Activated CD4-positive, alpha-beta T cell treated with anti-CD3 and anti-CD28 coated beads for 36 hours (primary cell): ENCODE measurements at places on chromosomes 13 and 19. TPM values are rescaled to one million over a fixed set of nuclear protein-coding genes. Genes with fewer than 3 reads are reported as not detected.
A peak's percentile ranks its signal among the peaks of the same experiment; 100 is the strongest.

Gene RASIP1
- total RNA-seq = 0.67 TPM

Gene MBD3L3
- total RNA-seq = not detected

Gene CYP2S1
- 0.84 TPM for total RNA-seq

Gene CRB3
- 1.8 TPM for total RNA-seq

Gene CCDC70
- not detected for total RNA-seq

Gene ZSCAN5A
- total RNA-seq = 8.3 TPM

Gene FFAR1
- total RNA-seq = 0.23 TPM

Gene PSG11
- total RNA-seq = not detected

DNA sequence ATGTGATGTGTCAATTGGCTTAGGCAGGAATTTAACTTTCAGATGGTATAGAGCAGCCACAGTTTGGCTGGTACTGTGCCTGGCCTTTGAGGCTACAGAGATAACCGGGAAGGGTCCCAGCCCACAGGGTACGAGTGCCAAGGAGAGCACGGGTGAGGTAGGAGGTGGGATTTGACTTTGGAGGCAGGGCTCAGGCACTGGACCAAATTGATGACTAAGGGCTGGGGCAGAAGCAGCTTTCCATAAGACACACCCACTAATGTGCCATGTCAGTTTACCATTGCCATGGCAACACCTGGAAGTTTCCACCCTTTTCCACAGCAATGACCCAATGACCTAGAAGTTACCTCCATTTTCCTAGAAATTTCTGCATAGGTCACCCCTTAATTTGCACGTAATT lies 466.2 kb downstream of the TSHZ3 start:
- no peak for DNase-seq

GRCh38 chr19:32287811-32288227 lies 57.6 kb upstream of the ZNF507 start:
- peak; percentile 56 for DNase-seq

GRCh38 chr13:100630555-100630954 lies 42.0 kb upstream of the GGACT start:
- no peak for DNase-seq

GRCh38 chr19:17671906-17672305 lies 16.2 kb downstream of the UNC13A start:
- DNase-seq = peak; percentile 63

DNA sequence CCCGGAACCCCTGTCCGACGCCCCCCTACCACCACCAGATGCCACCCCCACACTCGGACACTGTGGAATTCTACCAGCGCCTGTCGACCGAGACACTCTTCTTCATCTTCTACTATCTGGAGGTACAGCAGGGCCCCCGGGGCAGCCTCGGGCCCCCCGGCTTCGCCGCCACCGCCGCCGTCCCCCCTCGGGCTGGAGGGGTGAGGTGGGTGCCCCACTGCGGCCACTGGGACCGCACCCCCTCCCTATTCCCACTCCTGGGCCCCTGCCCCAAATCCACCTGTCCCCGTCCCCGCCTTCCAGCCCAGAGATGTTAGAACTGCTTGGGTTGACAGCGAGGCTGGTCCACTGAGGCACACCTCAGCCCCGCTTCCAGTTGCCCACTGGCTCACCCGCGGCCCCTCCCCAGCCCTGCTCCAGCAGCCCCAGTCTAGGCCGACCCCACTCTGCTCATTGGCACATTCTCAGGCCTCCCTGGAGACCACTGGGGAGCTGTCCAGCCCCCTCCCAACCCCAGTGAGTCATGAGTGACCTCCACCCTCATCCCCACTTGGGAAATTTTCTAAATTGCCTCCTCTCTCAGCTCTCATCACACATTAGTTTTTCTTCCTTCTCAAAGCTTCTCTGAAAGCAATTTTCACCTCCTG lies 6.5 kb downstream of the LENG1 start:
- DNase-seq = no peak

DNA sequence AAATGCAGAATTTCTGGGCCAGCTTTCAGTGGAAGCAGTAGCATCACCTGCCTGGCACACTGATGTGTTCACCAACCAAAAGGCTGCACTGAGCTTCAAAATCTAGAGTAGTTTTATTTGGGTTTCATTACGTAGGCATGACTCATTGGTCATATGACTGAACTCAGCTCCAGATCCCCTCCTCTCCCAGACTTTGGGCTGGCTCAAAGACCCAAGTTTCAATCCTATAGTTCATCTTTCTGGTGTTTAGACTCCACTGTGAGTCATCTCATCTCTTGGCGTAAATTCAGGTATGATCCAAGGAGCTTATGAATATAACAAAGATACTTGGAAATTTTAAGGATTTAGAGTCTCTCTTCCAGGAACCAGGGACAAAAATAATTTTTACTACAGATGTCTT lies 17.7 kb downstream of the ZMYM5 start:
- peak; percentile 32 for DNase-seq

DNA sequence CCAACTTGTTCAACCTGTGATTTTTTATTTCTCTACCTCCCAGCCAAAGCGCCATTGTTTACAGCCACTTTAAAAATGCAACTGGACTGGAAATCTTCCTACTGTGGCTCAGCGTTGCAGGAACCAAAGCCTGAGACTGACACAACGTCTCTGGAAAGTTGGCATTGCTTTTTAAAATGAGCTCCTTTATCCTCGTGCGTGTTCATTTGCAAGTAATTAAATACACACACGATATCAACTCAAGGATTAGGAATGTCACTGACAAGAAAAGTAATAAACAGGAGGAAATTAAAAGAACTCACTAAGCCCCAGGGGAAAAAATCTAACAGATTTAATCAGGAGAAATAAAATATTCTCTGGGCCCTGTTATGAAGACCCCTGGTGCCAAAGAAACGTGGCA lies 184.6 kb upstream of the IRS2 start:
- DNase-seq = no peak

DNA sequence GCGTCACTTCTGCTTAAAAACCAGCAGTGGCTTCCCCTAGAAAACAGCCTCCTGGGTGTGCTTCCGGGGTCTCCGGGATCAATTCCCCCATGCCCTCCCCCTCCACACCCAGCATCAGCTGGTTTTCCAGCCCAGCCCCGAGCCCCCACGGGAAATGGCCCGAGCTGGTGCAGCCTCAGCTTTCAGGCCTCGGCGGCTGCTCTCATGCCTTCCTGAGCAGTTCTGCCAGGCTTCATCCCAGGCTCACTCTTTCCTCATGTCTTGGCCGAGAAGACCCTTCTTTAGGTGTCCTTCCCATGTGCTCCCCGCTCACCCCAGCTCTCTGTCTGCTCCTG lies 103.1 kb upstream of the RNF113B start:
- DNase-seq = no peak

DNA sequence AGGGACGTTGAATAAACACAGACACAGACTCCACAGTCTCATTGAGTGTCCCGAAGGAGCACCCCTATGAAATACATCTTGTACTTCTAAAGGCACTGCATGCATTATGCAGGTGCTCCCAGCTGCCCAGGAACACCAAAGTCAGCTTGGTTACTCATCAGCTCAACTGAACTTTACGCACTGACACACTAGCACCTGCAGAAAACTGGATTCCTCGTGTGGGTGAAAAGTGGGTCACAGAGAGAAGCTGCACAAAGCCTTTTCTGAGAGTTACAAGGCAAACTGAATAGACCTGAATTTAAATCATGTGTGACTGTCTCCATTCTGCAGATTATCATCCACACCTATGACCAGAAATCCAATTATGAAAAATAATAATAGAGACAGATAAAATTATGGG lies 527.5 kb upstream of the NBEA start:
- no peak for DNase-seq

GRCh38 chr19:36604656-36605100 lies 435 bp upstream of the ZNF382 start:
- DNase-seq = peak; percentile 95

- no peak for DNase-seq
Measured at GRCh38 chr13:93714171-93714570, 487.6 kb downstream of the GPC6 start.

GRCh38 chr19:8377598-8377997 lies 12.6 kb upstream of the RAB11B start:
- no peak for DNase-seq

DNA sequence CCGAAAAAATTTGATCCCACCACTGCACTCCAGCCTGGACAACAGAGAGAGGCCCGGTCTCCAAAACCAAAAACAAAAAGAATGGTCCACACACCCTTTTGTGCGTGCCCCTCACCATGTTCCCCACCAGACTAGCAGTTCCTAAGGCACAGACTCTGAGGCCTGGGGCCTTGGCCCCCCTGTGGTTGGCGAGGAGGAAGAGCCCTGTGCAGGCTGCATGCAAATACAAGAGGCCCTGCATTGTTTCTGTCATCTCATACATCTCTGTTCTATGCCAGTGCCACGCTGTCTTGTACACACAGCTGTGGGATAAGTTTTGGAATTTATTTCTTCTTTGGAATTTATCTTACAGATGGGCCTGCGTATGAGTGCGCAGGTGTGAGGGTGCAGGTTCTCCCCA lies 4.7 kb upstream of the YJEFN3 start:
- no peak for DNase-seq

DNA sequence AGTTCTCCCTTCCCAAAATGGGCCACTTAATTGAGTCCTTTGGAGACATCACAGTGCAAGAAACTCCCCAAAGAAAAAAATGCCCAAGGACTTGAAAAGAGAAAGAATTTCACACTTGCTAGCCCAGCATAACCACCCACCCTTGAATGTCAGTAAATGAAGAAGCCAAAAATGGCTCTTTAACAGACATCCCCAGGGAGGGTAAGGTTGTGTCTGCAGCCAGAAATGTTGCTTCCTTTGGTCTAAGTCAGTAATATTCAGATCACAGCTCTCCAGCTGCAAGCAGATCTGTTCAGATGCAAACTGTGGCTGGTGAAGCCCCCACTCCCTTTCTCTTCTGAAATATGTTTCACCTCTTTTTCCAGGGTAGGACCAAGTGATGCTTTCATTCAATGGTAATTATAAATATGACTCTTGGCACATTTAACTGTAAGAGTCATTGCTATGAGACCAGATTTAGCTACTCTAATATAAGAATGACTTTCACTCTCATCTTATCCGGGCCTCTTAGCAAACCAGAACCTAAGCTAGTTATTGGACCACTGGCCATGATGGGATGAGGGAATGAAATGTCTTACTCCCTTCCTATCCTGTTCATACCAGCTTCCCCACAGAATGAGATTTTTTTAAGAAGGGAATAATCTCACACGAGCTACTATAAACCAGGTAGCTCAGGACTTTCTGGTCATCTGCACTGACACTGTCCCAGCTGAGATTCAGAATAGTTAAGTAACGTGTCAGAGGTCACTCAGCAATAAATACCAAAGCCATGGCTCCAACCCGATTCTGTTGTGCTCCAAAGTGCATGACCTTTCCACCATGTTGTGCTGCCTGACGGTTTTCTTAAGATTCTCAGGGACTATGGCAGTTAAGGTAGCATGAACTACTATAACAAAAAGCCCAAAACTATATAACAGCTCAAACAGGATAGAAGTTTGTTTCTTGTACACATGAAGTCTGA lies 234.1 kb downstream of the FOXO1 start:
- DNase-seq = no peak

DNA sequence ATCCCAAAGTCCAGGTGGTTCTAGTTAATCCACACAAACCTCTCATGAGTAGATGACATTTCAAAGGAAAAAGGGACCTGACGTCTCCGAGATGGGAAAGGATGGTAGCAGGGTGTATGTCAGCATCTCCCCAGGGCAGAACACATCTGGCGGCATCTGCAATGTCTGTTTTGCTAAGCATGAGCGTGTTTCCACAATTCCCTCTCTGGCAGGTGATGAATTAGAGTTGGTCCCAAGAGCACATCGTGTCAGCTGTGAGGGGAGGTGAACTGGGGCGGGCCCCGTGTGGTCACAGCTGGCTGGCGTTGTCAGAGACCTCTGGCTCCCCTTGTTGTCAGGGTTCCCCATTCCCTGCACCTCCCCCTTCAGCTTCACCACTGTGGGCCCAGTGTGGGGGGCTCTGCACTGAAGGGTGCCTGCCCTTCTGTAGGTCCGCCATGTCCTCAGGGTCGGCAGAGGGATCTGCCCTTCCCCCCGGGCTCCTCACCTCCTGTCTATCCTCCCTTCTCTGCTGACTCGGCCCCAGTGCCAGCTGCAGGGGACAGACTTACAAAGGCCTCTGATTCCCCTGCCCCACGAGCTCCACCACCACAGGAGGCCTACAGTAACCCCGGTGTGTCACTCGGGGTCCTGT lies 58.2 kb downstream of the CDADC1 start:
- no peak for DNase-seq

DNA sequence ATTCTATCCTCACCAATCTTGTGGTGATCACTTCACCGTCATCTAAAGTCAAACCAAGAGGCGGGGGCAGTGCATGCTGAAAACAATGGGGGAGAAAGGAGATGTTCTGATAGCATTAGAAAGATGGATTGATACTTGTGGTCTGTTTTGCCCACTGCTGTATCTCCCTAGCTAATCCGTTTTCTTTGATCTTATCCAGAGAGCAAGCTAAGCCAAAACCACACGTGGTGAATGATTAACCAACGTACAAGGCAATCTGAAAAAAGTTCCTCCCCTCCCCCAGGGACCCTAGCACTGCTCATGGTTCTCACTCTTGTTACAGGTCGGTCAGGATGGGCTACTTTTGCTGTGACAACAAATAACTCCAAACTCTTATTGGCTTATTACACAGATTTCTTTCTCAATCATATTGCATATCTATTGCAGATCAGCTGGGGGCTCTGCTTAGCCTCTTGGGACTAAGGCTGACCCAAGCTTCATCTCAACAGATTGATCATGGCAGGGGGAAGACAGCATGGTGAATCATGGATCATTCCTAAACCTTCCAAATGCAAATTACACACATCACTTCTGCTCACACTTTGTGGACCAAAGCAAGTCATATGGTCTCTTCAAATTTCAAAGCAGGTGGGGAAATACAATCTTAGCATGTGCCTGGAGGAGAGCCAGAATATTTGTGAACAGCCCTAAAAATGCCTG lies 11.9 kb upstream of the C13orf42 start:
- DNase-seq = peak; percentile 41

DNA sequence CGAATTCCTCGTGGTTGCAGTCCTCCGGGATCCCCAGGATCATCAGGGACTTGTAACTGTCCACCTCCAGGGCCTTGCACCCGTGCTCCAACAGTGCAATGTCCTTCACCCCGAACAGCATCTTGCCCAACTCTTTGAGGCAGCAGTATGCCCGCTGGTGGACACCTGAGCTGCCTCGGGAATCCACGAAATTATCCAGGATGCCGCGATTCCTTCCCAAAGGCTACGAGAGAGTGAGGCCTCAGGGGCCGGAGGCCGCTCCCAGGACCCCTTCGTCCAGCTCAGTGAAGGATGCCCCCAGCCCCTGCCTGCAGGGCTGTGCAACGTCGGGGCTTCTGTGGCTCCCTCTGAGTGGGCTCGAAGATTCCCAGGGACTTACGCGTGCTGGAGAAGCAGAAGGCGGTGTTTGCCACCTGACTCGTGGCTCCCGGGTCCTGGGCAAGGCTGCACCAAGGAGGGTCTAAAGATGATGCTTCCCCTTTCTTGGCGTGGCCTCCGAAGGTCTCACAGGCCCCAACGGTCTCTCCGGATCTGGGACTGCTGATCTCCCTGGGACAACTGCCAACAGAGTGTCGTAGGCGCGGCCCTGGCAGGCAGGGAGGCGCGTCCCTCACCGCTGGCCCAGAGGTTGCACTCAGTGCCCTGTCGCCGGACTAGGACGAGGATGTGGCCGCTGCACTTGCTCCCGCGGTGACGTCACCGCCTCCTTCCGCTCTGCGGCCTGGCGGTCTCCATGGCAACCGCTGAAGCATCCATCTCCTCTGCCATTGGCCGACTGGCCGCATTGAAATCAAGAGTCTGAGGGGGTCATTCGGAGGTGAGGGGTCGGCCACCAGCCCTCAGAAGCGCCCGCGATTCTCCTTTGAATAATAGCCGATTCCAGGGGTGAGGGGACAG lies at the start of gene PNMA8C:
Gene PNMA8C (minus strand): TSS at position 698 of the 897 bp plus-strand sequence. CDS start 577 bp downstream, at position 121.
- peak; percentile 75 for DNase-seq
